ENCODE measurements at places on chromosomes 7 and 10.
A peak's percentile ranks its signal among the peaks of the same experiment; 100 is the strongest.

DNA sequence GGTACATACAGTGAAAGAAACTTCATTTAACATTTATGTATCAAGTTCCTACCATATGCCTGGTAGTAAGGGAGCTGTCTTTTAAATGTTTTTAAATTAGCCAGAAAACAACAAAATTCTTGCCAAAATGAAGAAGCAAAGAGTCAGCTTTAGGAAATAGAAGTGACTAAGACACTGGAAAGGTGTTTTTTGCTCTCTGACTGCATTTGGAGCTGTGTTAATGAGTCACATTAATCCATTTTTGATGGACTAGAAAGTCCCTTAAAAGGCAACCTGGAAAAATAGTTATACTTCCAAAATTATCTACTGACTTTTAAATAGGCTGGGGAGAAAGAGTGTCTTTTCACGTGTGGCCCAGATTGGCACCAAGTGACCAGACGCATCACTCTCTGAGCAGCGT, 3.9 kb upstream of the COL17A1 start:
- DNase-seq: no peak

GRCh38 chr10:121926157-121926556, 1.7 kb downstream of the ATE1 start:
- DNase-seq: no peak

GRCh38 chr7:1156782-1157535, 3.0 kb downstream of the ZFAND2A start:
- no peak for DNase-seq

- no peak for DNase-seq
Observed at GRCh38 chr10:117350909-117351308, 24.3 kb downstream of the PDZD8 start.

DNA sequence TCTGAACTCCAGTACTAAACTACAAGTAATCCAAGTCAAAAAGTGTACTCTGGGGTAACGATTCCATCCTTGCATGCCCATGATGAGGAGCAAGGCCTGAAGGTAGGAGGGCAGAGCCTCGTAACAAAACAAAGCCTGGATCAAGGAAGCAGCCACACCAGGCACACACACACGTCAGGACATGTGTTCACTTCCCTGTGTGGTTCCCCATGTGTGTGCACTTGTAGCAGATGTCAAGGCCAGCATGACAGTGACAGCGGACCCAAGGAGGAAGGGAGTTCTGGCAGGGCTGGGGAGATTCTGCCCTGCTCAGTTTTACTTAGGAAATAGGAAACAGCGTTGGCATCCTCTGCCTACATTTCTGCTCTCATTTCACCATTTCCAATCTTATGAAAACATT, 92.8 kb downstream of the ALOX5 start:
- DNase-seq: no peak

DNA sequence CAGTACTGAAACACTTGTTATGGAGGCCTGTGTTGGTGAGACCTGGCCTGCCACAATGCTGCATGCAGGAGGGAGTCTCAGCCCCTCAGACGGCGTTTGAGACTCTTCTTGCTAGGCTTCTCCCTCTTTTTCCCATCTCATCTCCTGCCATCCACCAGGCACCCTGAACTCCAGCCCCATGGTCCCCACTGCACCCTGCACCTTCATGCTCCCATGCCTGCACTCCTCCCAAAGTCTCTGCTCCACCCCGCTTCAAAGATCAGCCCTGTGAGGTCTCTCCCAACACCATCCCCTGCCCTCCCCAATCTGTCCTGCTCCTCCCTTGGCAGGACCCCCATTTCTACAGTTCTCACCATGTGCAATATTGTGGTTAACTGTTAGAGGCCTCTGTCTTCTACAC, 61.7 kb downstream of the VOPP1 start:
- DNase-seq: no peak

DNA sequence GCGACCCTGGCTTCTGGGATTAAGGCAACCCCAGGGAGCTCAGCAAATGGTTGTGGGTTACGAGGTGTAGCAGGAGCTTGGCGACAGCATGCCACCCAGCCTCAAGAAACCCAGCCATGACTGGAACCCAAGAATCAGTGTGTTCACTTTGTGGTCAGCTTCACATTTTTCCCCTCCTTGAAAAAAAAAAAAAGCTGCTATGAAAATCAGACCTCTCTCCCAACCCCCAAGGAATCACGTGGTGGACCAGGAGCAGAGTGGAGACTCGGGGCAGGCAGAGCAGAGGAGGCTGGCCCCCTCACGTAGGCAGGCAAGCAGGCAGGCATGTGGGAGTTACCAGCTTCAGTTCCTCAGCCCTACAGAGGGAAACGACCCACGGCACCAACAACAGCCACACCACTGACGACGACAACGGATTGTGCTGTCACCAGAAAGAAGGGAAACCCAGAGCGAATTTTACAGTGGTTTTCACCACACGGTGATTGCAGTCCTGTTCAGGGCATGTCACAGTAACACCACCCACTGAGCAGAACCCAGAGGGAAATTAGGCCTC, 203.4 kb downstream of the SLC25A13 start:
- DNase-seq: peak; percentile 44

GRCh38 chr10:97475936-97476594, 22.2 kb downstream of the MMS19 start:
- no peak for DNase-seq

DNA sequence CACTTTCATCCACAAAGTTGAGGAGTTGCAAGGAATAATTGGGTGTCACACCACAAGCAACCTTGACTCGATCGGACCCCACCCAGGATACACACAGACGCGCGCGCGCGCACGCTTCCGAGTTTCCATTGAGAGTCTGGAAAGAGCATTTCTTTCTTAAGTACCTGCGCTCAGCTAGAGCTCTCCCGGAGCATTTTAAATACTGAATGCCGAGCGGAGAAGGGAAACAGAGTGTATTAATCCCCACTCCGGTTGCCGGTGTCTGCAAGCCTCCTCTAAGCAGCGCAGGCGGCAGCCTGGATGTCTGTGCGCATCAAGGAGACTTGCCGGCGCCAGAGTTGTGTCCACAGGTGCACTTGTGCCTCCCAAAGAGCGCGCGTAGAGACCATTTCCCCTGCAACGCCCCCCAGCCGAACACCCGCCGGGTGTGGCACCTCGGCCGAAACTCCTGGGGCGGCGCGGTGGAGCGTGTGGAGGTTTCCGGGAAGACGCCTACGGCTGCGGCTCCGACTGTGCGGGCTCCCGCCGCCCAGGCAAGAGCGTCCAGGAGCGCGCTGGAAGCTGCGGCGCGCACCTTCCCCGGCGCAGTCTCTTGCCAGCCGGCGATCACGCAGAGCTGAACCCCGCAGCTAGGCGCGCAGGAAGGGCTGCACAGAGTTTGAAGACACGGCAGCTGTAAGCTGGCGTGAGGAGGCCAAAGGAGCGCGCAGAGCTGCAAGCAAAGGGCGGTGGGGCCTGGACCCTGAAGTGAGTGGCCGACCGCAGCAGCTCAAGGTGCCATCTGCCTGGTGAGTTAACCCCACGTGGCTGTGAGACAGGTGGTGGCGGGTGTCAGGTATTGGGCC, 1.1 kb upstream of the FEZF1 start:
- DNase-seq: no peak

DNA sequence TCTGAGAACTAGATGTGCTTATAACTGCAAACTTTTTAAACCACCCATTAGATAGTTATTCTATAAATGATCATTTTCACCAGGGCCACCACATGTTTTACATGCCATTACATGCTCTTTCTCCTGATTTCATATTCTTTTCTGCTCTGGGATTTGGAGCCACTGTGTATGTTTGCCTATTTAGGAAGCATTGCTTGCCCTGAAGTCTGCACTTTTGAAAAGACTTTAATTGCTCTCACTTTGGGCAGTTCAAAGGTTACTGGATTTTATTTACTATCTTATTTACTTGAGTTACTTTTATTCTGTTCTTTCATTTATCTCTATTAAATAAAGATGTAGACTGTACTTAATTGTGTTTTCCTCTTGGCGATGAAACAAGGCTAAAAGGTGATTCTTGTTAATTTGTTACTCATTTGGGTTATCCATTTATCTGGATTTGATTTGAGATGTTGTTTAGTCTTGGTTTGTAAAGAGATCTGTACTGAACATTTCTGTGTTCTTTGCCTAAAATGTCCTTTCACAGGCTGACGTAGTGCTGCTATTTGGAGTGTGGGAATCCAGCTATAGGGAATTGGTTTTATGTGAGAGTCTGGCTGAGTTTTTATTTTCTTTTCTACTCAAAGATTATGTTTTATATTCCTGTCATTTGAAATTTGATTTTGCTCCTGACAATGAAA, 88.8 kb downstream of the SUGCT start:
- peak; percentile 54 for DNase-seq

DNA sequence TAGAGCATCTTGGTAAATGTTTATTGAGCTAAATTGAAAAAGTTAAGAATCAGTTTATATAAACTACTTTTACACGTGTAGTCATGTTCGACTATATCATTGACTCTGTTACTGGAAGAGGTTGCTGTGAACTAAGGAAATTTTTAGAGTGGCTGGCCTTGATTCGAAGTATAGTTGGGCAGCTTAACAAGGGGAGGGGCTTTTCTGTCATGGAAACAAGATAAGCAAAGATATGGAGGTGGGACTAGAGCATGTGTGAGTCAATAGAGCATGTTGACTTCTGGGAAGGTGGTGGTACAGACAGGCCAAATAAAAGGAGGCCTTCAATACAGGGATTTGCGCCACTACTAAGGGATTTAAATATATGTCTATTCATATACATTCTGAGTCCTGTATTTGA, 7.6 kb downstream of the ATP5F1C start:
- DNase-seq: no peak

DNA sequence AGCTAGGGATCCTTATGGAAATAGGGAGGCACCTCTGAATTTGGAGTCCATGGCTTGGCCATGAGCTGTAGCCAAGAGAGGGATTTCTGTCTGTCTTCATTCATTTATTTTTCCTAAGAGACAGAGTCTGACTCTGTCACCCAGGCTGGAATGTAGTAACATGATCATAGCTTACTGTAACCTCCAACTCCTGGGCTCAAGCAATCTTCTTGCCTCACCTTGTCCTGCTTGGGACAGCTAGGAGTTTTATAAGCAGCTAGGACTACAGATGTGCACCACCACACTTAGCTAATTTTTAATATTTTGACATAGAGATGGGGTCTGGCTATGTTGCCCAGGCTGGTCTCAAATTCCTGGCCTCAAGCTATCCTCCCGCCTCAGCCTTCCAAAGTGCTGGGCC, 8.5 kb upstream of the HABP2 start:
- no peak for DNase-seq

DNA sequence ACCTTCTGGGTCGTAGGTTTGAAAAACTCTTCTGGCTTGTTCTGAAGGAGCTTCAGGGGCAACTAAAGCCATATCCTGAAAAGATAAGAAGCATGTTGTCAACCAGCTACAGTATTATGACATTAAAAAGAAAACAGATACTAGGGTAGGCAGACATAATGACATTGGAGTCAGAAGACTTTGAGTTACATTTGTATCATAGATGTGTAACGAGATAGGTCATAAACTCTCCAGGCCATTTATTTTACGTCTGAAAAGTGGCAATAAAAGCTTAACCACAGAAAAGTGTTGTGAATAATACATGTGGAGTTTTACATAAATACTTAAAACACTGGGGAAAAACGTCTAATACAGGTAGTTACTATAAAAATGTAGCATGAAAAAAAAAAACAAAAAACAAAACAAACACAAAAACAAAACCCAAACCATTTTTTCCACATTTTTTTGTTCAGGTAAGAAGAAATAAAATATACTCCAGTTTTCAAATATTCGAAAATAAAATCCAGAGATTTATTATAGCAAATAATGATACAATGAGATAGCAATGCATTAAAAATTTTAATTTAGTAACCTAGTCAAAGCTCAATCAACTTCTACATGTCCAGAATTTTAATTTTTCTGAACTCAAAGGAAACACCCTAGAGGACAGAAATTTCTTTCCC, 64.1 kb downstream of the MINDY3 start:
- no peak for DNase-seq

GRCh38 chr7:11236680-11237079, 263.0 kb downstream of the PHF14 start:
- DNase-seq: no peak

- DNase-seq: peak; percentile 68
Observed at GRCh38 chr7:7554021-7554432, 12.7 kb upstream of the MIOS start.

GRCh38 chr7:28957751-28958234, 337 bp downstream of the TRIL start:
- DNase-seq: no peak
